ENCODE measurements at places on chromosomes 3 and 15.

DNA sequence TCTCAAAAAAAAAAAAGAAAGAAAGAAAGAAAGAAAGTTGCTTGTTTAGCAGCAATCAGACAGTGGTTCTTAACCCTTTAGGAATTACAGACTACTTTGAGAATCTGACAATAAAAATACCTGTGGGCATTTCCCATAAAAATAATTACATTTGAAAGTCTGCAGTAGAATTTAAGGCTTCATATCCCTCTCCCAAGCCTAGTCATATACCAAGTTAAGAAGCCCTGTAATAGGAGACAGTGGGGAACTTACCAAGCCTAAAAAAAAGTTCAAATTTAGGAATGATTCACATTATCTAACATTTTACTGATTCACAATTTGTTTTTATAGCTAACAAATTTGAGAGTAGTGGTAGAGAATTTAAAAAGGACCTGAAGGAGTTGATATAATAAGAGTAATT lies 47.5 kb downstream of the LRRFIP2 start:
- DNase-seq, result no peak

DNA sequence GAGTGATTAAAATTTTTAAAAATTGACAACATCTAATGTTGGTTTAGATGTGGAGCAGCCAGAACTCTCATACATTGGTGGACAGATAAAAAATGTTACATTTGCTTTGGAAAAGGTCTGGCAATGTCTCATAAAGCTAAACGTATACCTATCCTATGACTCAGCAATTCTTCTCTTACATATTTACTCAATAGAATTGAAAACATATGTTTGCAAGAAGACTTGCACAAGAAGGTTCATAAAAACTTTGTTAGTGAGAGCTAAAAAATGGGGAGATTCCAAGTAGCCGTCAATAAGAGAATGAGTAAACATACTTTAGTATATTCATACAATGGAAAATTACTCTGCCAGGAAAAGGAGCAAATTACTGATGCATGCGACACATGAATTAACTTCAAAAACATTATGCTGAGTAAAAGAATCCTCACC lies 30.0 kb downstream of the MASP1 start:
- no peak for DNase-seq

GRCh38 chr3:132669256-132669777 lies 9.2 kb downstream of the UBA5 start:
- DNase-seq, result no peak

- no peak for DNase-seq
Observed at GRCh38 chr3:52246264-52246620, 683 bp downstream of the PPM1M start.

DNA sequence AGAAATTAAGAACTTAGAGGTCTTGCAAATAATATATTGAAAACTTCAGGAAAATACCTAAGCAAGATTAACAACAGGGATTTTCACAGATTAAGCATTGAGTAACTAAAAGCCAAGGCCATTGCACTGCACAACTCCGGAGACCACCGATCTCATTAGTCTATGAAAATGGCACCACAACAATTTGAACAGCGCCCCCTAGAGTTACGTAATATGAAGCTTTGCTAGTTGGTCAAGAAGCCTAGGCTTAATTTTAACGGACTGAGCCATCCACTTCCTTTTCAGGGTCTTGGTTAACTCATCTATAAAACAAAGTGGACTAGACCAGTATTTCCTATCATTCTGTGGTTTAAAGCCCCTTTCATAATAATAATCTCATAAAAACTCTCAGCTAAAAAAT lies 24.8 kb downstream of the TMEM212 start:
- no peak for DNase-seq

Measured in putamen (tissue), 1 donor.